Neural crest cell (in vitro differentiated cells): ENCODE measurements at places on chromosomes 4 and X.

- DNase-seq: no peak
Measured at GRCh38 chr4:14701389-14701788, 300.9 kb upstream of the CPEB2 start.

GRCh38 chr4:112270640-112271421 lies 14.9 kb downstream of the TIFA start:
- no peak for DNase-seq

DNA sequence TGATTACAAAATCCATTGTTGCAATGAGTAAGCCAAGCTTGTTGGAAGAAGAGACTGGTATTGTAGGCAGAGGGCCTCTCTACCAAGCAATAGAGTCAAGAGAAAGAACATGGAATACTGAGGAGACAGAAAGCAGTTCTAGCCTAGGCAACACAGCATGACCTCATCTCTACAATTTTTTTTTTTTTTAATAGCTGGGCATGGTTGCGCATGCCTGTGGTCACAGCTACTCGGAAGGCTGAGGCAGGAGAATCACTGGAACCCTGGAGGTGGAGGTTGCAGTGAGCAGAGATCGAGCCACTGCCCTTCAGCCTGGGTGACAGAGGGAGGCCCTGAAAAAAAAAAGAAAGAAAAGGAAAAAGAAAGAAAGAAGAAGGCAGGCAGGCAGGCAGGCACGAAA lies 11.7 kb upstream of the ZBTB33 start:
- no peak for DNase-seq

GRCh38 chr4:83561381-83561780 lies 25.5 kb downstream of the GPAT3 start:
- DNase-seq: no peak

GRCh38 chrX:40402831-40403533 lies 177.8 kb upstream of the ATP6AP2 start:
- DNase-seq: no peak

DNA sequence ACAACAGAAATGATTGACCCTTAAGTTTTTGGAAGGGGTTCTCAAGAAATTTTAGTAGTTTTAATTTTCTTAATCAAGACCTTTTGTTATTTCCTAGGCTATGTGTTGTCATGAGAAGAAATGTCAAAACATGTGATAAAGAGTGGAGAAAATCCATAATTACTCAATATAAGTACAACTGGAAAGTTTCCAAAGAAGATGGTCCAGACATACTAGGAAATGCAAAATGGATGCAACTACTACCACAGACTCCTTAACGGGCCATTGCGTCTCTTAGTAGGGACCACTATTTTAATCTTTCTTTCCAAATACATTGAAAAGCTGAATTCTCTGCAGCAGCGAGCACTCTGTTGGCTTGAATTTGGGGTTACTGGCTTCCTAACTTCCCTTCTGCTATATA lies 148.8 kb downstream of the NWD2 start:
- DNase-seq: no peak

- no peak for DNase-seq
Measured at GRCh38 chr4:24551492-24552289, 32.7 kb downstream of the DHX15 start.
